Dorsolateral prefrontal cortex (tissue), 122 donors: ENCODE measurements at places on chromosomes 6 and 20. TPM values are rescaled to one million over a fixed set of nuclear protein-coding genes. Genes with fewer than 3 reads are reported as not detected.

ZBP1 gene
- total RNA-seq: not detected

GPR6 gene
- total RNA-seq: 0.87 TPM

- no peak for DNase-seq
These were observed 14.2 kb downstream of the NCOA3 start for GRCh38 chr20:47515843-47516242.

GRCh38 chr6:98463038-98464000 lies 371.1 kb upstream of the POU3F2 start:
- no peak for DNase-seq

GRCh38 chr6:45952168-45952529 lies 63.5 kb downstream of the CLIC5 start:
- DNase-seq: no peak

DNA sequence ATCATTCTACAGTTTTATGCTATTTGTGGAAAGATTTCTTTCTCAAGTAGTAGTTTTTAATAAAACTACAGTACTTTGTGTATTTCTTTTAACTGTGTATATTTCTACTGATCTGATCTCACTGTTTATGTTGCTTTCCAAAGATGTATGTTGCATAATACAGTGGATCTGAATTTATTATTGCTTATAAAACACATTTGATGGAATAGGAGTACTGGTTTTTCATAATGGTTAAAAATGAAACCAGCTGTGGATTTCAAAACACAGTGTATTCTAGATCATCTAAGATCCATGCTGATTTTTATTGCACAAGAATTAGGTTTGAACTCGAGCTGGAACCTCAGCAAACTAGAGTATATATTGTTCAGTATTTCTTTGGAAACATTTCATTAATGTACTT lies 8.0 kb downstream of the NKX2-4 start:
- no peak for DNase-seq

GRCh38 chr6:35782424-35782823 lies 1.6 kb downstream of the CLPSL1 start:
- no peak for DNase-seq

DNA sequence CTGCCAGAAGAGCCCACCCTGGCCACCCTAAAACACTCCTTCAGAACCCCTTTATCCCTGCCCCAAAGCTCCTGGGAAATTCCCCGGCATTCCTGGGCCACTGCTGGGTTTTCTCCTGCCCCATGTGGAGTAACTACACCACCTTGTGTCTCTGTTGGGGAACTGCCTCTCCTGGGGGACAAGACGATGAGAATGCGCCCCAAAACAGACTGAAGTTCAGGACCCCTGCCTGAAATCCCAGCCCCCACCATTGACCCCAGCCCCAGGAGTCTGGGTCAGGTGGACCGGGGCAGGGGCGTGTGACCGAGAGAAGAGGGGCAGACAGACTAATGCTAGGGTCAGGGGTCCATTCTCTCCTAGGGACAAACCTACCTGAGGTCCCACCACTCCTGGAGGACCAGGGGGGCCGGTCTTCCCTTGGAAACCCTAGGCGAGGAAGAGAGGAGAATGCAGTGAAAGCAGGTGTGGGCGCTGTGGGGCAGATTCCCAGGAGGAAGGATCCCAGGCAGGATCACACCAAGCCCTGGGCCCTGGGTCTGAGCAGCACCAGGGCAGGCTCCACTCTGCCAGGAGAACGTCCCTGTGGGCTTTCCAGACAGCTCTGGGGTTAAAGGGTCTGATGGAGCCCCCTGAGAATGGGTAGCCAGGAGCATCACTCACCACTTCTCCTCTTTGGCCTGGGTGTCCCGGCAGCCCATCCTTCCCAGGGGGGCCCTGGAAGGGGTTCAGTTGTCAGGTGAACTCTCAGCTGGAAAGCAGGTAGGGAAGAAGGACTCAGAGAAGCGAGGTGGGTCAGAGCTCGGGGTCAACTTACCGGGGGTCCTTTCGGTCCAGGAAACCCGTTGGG lies 19.4 kb downstream of the COL11A2 start:
- no peak for DNase-seq

DNA sequence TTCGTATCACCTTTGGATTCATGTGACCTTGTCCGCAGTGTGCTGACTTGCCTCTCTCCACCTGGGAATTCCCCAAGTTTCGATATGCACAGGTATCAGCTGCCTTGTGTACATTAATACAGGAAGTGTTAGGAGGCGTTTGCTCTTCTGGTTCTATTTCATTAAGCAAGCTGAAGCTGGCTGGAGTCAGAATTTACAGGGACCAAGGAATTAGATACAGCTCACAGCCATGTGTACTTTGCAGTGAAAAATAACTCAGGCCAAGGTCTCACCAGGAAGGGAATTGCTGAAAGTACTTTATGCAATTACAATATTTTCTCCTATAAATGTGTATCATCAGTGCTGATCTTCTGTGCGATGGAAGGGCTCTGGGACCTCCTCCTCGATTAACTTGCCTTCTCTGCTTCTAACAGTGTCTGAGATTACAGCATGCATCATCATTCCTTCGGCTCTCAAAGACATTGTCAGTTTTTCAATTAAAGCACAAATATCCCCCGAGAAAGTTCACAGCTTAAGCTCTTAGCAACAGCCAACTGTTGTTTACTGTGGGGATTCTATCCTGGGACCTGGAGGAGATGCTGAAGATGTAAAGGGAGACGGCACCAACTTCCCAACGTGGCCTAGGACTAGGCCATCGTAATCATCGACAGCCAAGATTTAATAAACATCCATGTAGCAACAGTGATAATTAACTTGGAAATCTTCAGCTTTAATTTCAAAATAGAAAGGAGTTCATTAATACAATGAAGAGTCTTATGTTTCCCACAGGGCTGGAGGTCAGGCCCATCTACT lies 13.8 kb upstream of the TIAM2 start:
- DNase-seq: no peak
